Lower lobe of right lung (tissue), 2 donors: ENCODE measurements at places on chromosomes 12 and 14.
A peak's percentile ranks its signal among the peaks of the same experiment; 100 is the strongest.

GRCh38 chr14:65198346-65198745, 96.0 kb upstream of the MAX start:
- DNase-seq, result no peak

DNA sequence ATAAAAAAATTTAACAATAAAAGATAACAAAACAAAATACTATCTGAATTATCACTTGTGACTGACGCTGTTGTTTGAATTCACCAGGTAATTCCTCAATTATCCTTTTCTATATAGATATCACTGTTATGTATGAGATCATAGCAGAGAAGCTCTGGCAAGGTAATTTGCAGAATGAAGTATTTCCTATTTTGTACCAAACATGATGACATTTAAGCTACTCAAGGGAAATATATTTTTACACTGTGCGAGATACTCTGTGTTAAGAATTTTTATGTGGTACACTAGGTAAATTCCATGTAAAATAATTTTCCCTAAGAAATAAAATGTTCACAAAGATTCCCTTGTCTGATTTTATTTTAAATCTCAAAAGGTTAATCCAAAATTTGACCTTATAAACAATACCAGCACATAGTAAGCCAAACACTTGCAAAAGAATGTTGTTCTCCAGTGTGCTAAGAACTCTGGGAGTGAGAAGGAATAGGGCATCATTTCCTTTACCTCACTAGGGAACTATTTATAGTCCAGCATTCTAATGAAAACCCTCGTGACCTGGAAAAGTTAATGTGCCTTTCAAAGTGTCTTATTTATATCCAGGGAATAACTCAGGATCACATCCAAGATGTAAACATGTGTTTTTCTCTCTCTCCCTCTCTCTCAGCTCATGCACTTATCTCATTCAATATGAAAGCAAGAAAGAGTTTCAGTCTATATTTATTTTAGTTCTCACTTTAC, 115.2 kb upstream of the RAP1B start:
- DNase-seq, result no peak

DNA sequence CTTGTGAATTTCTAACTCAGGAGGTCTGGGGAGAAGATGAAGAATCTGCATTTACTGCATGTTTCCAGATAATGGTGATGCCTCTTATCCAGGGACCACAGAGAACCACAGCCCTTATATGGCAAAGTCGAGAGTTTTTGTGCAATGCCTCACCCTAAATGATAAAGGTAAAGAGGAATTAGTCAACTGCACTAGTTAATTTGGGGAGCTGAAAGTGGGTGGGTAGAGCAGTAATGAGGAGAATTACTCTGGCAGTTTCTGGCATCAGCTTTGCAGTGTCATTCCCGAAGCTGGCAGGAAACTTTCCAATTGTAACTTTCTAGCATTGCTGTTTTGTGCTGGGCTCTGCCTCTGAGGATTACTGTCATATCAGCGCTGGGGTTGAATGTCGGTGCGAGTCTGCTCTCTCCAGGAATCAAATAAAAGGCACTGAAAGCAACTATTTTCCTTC, 10.3 kb downstream of the EGLN3 start:
- no peak for DNase-seq

DNA sequence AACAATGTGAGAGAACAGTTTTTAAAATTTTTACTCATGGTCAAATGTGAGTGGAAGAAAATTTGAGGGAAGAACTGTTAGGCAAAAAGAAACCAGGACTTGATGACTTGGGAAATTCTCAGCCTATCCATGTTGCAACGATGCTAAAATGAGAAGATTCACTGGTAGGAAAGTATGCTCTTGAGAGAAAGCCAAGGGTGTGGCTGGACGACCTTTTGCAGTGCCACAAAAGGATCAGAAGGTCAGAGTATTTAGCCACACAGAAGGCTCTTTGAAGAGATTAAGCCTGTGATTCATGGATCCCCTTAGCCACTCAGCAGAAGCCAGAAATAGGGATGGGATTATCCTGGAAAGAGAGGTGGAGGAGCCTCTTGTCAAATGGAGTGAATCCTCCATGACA, 336.8 kb downstream of the LRIG3 start:
- DNase-seq, result no peak

- DNase-seq, result no peak
Measured at GRCh38 chr14:26636561-26636960, 38.7 kb upstream of the NOVA1 start.

GRCh38 chr14:74478996-74479635, 14.0 kb downstream of the NPC2 start:
- DNase-seq, result no peak

DNA sequence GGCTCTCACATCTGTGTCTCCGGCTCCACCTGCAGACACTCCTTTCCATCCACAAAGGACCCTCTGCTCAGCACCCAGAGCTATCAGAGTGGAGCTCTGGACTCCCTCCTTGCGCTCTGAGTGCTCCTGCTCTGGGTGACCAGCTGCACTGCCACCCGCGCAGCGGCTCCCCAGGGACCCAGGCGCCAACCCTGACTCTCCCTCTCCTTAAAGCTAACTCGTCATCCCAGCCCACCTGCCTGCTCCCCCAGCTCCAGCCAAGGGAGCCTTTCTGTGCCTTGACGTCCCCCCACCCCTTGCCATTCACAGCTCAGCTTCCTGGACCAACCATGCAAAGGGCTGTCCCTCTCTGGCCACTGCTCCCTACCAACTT, 99.0 kb downstream of the SETD3 start:
- no peak for DNase-seq

GRCh38 chr12:12592930-12593329, 18.7 kb upstream of the CREBL2 start:
- DNase-seq, result no peak

DNA sequence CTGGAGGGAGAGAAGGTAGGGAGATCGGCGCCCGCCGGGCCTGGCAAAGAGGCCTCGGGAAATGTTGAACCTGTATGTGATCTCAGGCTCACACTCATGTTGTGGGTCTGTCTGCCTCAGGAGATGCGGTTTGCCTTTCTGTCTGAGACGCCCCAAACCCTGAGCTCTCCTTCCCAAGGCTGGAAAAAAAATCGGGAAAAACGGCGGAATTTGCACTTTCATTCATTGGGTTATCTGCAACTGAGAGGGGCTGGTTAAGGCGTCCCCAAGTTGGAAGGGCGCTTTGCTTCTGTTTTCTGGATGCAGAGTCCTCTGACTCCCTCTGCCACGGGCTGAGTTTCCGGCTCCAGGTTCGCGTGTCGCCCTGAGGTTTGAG, 5.0 kb upstream of the HOXC9 start:
- no peak for DNase-seq

GRCh38 chr12:97027482-97027881, 120.4 kb downstream of the NEDD1 start:
- DNase-seq, result no peak

DNA sequence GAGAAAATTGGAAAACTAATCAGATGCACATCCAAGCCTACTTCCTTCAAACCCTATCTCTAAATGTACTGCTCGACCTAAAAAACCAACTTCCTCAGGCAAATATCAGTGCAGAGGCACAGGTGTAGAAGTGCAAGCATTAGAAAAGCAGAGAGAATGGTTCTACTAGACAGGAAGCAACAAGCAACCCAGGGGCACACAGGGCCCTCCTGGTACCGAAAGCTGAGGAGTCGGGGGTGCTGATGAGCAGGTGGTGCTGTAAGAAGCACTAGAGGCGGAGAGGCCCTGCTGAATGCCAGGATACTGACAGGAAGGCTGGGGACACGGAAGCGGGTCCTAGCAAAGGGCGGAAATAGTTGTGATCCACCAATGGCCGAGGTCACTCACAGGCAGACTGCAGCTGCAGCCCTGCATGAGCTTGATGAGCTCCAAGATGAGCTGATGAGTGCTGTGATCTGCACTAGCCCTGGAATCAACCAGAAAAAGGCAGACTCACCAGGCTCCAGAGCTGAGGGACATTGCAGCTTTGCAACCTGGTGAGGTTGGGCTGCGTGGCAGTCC, 85.9 kb downstream of the TTC7B start:
- no peak for DNase-seq

- DNase-seq, result no peak
Measured at GRCh38 chr12:131218026-131218922, 264.6 kb downstream of the ADGRD1 start.

- DNase-seq, result no peak
Measured at GRCh38 chr12:44968965-44969364, 81.9 kb downstream of the DBX2 start.

GRCh38 chr14:57981817-57982560, 116.1 kb upstream of the SLC35F4 start:
- no peak for DNase-seq

DNA sequence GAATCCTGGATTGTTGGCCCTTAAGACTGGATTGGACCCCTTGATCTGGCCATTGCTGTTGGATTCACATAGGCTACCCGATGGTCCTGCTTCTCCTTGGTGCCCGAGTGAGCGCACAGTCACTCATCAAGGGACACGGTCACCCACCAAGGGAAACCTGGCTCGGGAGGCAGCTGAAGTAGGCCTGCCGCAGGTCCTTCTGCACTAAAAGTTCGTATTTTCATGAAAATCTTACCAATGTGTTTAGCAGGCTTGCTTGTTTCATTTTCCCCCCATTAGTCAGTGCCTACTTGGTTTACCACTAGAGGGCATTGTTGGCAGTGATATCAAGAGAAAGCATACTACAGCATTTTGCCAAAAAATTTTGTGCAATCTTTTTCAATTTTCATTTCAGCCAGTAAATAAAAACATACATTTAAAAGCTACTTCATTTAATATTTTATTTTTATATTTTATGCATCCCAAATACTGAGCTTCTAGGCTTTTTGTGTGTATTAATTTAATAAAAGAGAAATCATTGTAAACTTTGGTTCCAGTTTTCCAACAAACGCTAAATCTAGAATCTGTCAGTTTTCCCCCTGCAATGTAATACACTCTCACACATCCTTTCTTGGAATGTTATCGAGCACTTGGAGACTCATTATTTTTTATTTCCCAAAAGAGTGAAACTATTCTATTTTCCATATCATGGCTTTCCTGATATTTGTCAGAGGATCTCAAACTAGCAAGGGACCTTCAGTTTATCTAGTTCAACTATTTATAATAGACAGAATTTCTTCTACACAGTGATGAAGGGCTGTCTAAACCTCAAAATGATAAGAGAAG, 116.7 kb downstream of the LMNTD1 start:
- no peak for DNase-seq

GRCh38 chr12:21265932-21266331, 68.8 kb downstream of the SLCO1A2 start:
- no peak for DNase-seq

DNA sequence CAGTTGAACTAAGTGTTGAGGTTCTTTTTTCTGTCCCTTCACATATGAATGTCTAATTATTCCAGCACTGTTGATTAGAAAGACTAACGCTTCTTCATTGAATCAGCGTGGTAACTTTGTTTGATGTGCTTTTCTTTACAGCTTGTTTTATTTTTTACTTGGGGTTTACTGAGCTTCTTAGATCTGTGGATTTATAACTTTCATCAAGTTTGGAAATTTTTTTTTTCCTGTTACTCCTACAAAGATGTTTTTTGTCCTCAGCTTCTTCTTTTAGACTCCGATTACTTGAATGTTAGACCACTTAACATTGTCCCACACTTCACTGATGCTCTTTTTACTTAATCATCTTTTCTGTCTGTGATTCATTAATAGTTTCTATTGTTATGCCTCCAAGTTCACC, 31.5 kb downstream of the NTN4 start:
- DNase-seq, result no peak

- DNase-seq, result no peak
Measured at GRCh38 chr12:63792338-63792737, 12.6 kb downstream of the RXYLT1 start.

DNA sequence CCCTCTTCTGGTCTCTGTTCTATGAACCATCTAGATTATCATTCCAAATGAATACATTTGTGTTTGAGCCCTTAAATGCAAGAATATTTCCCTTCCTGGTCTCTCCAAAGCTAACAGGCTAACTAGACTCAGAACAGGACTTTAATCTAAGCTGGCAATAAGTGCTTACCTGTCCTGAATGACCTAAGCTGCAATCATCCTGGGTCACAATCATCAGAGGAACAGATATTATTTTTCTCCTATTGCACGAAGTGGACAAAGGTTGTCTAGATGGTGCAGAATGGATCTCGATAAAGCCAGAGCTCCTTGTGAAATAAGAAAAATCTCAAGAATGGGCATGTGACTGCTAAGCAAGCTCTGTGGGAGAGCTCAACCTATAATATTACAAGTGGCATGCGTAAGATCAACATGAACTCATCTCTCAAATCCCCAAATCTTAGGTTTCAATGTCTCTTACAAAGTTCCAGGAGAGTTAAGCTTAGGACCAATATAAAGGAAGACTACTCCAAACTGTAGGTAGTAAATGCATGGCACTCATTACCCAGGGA, 10.6 kb upstream of the NUMB start:
- DNase-seq, result no peak

GRCh38 chr12:15555446-15555845, 233.1 kb downstream of the PTPRO start:
- DNase-seq, result no peak

DNA sequence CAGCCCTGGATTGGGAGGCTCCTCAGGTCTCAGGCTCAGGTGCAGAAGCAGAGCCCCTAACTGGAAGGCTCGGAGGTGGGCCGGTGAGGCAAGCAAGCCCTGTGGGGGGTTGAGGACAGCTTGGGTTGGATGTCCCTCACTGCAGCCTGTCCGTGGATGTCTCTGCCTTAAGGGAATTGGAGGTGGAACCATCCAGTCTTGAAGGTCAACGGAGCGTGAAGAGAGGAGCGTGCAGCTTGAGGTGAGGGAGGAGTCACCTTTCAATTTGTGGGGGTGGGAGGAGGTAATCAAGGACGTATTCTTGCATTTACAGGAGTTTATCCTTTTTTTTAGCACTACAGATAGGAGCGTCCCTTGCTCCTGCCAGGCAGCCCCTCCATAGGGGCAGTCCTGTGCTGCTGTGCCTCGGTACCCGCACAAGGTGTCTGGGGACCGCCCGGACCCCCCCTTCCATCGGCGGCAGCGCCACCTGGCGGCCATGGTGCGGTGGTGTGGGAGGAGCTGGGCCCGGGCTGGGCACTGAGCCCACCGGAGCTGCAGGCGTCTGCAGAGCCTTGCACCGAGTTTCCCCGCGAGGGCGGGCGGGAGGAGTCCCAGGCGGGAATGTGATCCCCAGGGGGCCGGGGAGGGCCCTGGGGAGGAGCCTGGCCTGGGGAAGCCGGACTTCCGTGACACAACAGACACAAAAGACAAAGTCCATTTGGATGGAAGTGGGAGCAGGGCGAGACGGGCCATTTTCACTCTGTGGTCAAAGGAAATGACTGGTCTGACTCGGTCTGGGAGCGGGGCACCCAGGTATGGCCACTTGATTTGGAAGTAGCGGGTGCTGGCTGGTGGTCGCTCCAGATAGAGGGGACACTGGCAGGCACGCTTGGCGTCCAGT, 864 bp downstream of the DNAJC22 start:
- DNase-seq, result peak; percentile 76

- no peak for DNase-seq
Measured at GRCh38 chr12:109134186-109134917, 18.0 kb downstream of the ACACB start.
